ENCODE measurements at places on chromosomes 2 and 18.

- DNase-seq: no peak
Observed at GRCh38 chr18:48613589-48614404, 75.0 kb downstream of the CTIF start.

DNA sequence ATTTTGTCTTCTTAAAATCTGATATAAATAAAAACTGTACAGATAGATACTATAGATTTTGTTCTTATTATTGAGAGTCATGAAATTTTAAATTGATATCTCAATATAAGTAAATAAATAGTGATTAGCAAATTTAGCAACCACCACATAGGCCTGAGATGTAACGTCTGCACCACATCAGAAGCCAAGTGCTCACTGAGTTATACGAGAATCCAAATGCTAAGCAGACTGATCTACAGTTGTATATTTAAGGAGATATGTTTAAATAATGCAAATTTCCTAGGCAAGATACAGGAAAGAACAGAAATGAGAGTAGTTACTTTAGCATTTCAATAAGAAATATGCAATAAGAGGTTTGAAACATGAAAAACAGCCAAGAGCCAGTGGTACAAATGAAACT, 85.2 kb upstream of the UNC80 start:
- DNase-seq: no peak

- DNase-seq: no peak
Observed at GRCh38 chr2:68723181-68723580, 11.4 kb upstream of the ARHGAP25 start.

GRCh38 chr18:3620146-3621119, 170.5 kb downstream of the TGIF1 start:
- DNase-seq: no peak

DNA sequence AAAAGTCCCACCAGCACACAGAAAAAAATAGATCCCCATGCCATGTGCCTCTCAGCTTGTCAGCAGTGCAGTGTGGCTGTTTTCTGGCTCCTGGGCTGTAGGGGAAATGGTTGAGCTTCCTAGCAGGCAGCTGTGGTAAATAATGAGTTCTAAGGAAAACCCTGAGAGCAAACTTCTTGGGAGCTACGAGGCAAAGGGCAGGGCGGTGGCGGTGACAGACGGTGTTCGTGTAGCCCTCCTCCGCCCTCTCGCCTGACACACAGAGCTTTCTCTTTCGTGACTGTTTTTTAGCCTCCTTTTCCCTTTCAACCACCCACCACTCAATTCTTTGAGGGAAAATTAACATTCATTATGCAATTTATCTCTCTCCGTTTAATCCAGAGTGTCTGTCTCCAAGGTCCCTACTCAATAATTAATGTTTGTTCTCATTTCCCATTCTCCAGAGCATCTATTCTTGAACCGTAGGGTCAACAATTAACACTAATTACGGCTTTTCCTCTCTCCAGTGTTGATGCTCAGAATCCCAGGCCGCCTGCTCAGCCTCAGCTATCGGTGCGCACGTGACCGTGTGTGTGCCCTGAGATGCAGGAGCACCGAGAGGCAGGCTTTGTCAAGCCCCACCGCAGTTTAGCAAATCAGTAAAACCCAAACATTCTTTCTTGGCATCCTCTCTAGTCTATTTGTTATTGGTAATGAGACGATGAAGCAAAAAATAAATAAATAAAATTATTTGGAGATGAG, 50.1 kb downstream of the KIAA2012 start:
- DNase-seq: no peak

DNA sequence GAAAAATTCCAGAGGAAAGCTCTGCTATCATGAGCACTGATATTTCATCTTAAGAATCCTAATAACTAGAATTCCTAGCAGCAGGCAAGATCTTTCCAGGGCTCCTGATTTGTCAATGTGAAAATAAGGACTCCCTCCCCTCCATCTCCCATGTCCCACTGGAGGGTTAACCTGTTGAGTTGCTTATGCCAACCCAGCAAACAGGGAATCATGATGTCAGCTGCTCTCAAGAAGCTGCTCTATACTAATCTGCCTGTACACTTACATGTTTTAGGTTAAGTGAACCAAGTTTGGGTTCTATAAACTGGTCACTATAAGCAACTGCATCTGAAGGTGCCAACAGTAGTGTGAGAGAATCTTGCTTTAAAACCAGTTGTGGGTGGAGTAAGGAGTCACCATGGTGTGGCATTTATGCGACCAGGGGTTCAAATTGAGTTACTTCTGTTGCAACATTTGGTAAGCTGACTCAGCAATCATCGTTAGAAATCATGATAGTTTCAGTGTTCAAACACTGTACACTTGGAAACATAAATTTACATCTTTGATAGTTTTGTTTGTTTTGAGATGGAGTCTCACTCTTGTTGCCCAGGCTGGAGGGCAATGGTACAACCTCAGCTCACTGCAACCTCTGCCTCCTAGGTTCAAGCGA, 53.4 kb downstream of the STK25 start:
- DNase-seq: no peak

GRCh38 chr2:108998911-108999310, 9.9 kb upstream of the EDAR start:
- no peak for DNase-seq

- DNase-seq: no peak
Observed at GRCh38 chr2:231546014-231546715, 15.9 kb upstream of the NMUR1 start.

DNA sequence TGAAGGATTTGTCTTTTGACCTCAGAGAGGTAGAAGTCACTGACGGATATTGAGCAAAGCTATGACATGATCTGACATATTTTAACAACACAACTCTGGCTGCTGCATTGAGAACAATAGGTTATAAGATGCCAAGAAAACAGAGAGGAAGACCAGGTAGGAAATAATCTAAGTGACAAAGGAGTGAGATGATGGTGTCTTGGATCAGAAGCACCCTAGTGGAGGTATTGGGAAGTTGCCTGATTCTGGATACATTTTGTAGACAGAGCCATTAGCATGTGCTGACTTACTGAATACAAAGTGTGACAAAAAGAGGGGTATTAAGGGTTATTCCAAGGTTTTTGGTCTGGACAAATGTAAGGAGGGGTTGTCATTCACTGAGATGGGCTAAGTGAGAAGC, 1438.1 kb downstream of the DPP10 start:
- no peak for DNase-seq

GRCh38 chr2:21892140-21892539, 768.4 kb downstream of the TDRD15 start:
- no peak for DNase-seq

DNA sequence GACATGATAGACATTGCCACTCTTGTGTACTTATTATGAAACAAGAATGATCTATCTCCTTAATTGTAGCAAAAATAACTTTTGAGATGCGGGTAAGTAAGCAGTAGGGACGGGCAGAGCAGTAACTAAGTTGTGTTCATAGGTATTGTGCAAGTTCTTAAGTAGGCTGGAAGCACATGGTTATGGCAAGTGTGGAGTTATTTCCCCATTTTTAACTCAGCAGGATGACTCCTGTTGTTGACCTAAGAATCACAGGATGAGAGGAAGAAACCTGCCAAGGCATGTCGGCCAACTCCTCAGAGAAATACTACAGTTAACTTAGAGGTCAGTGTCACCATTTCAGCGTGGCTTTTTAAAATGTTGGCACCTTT, 51.1 kb upstream of the FN1 start:
- DNase-seq: no peak

DNA sequence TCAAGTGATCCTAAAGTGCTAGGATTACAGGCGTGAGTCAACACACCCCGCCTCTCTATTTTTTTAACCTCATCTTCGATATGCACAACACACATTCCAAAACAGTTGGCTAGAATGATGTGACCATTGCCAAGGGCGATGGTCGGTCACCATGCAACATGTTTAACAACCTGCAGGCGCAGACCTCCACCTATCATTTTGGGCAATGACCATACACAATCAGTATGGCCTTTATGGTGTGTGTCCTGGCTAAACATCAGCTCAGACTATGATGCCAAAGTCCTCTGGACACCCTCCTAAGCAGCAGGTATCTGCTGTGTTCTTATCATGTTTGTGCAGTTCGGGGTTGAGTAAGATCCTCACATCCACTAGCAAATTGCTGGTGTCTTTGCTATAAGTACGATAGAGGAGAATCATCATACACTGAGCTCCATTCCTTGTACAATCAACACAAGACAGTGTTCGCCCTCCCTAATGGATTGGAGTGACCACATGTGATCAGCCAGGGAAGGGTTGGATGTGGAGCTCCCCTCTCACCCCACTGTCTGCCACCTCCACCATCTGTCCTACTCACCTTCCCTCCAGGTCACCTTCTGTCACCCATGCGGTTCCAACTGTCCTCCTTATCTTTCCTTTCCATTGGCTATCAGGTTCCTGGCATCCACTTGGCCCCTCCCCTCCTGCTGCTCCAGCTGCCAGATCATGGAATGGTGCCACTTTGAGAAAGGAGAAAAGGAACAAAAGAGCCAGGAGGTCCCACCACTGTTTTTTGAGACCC, 7.9 kb upstream of the RNF152 start:
- DNase-seq: no peak

- no peak for DNase-seq
Observed at GRCh38 chr18:28422577-28422976, 245.6 kb upstream of the CDH2 start.

DNA sequence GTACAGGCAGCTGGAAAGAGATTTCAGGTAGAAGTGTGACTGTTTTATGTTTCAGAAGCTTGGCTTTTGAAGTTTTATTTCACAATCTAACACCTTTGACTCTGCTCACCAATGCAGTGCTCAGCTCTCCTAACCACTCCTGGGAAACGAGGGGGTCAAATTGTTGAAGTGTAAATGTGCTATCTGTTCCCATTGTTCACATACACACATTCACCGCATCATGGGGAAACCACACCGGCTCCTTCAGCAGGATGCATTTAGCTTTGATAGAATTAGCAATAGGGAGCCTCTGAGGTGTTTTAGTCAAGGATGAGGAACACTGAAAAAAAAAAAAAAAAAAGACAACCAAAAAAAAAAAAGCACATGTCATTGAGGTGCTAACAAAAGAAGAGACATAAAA, 13.4 kb upstream of the DLGAP1 start:
- no peak for DNase-seq

DNA sequence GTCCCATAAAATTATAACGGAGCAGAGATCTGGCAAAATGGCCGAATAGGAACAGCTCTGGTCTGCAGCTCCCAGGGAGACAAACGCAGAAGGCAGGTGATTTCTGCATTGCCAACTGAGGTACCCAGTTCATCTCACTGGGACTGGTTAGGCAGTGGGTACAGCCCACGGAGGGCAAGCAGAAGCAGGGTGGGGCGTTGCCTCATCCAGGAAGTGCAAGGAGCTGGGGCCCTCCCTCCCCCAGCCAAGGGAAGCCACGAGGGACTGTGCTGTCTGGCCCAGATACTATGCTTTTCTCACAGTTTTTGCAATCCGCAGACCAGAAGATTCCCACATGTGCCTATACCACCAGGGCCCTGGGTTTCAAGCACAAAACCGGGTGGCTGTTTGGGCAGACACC, 22.8 kb downstream of the ICA1L start:
- peak; percentile 58 for DNase-seq

GRCh38 chr2:55048508-55049042, 1.7 kb downstream of the RTN4 start:
- no peak for DNase-seq

GRCh38 chr2:121052521-121052920, 232.5 kb downstream of the TFCP2L1 start:
- DNase-seq: no peak

- DNase-seq: no peak
Observed at GRCh38 chr2:200476836-200477235, 33.0 kb downstream of the KCTD18 start.

DNA sequence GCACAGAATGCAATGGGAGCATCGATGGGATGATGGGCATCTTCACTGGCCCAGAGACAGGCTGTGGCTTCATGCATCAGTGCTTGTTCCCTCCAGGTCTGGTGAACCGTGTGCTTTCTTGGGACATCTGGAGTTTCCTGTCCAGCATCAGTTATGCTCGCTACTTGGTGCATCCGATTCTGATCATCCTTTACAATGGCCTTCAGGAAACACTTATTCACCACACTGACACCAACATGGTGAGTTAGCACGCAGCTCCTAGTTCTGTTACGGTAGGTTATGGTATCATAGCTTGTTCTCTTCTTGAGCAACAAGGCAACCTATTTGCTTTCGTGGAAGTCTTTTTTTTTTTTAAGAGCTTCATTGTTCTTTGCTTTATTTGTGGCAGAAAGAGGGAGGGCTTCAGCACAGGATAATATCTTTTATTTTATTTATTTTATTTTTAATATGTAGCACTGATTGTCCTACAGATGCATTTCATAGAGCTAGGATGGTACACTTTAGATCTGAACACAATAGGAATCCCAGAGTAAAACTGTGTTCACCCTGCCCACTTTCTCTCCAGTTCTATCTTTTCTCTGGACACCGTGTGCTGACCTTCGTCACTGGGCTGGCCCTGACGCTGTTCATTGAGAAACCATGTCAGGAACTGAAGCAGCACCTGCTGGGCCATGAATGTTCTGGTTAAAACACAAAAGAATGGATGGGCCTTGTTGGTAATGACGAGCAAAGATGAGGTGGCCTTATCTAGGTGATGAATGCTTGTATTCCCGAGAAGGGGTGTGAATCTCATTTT, 71.2 kb upstream of the SEC11C start:
- no peak for DNase-seq

DNA sequence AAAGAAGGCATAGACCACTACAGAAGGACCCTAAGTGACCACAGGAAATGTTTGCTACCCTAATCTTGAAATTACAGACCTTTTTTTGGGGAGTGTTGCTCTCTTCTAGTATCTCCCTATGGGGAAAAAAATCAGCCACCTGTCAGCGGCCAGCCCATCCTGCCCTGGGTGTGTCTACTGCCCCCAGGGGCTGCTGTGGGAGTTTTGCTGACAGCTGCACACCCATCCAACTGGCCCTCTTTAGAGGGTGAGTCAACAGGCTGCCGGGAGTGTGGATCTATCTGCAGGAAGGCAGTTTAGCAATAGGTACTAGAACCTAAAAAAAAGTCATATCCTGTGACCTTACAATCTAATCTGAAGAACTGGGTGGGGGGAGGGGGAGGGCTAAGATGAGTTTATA, 796 bp upstream of the DYSF start:
- DNase-seq: no peak

GRCh38 chr2:42823744-42824453, 31.5 kb upstream of the HAAO start:
- DNase-seq: no peak

- no peak for DNase-seq
Observed at GRCh38 chr2:129203331-129203730, 776.1 kb upstream of the RAB6C start.

DNA sequence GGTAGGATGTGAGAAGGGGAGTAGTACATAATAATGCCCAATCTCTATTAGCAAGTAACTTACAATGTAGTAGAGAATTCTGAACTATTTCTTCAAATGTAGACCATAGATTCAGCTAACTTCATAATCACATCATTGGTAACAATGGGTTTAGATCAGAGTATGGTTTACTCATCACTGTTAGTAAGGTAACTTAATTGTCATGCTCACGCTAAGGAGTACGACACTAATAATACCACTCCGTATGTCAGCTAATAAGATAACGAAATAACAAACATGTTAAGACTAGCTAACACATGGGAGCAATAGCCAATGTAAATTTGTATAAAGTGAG, 56.4 kb upstream of the CCDC141 start:
- no peak for DNase-seq
